ENCODE measurements at places on chromosomes 1 and 21. TPM values are rescaled to one million over a fixed set of nuclear protein-coding genes. Genes with fewer than 3 reads are reported as not detected.

DNA sequence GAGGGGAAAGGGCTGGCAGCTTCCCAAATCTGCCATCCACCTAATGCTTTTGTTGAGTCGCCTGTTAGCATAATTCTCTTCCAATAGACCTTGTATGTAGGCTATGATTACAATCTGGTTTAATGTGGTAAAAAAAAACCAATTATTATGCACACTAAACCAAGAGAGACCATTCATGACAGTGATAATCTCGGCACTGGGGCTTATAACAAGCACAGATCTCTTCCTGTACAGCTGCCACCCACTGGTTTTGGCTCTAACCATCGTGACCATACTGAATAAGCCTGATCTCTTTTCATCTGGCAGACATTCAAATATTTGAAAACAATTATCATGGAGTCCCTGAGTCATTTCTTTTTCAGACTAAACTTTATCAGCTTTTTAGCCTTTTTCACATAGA, 12.0 kb upstream of the SYT14 start:
- DNase-seq = peak; percentile 77

The TCHH gene
- total RNA-seq = under 0.01 TPM

GRCh38 chr1:90176530-90176929, 181.6 kb downstream of the ZNF326 start:
- DNase-seq = no peak

The KCNE1 gene
- total RNA-seq = not detected

The KPRP gene
- total RNA-seq = not detected

Measured in HT1080 (cell line).